ENCODE measurements at places on chromosomes 6 and 20.

- no peak for DNase-seq
These were observed 91.0 kb upstream of the ESR1 start for GRCh38 chr6:151716526-151716932.

GRCh38 chr20:62879275-62880146 lies 17.9 kb upstream of the TCFL5 start:
- no peak for DNase-seq

GRCh38 chr20:44956410-44956809 lies 3.8 kb downstream of the TOMM34 start:
- DNase-seq = no peak

- DNase-seq = no peak
These were observed 29.7 kb upstream of the NHSL1 start for GRCh38 chr6:138528956-138529355.

- DNase-seq = no peak
These were observed 41.7 kb downstream of the TMEM242 start for GRCh38 chr6:157281570-157281969.

DNA sequence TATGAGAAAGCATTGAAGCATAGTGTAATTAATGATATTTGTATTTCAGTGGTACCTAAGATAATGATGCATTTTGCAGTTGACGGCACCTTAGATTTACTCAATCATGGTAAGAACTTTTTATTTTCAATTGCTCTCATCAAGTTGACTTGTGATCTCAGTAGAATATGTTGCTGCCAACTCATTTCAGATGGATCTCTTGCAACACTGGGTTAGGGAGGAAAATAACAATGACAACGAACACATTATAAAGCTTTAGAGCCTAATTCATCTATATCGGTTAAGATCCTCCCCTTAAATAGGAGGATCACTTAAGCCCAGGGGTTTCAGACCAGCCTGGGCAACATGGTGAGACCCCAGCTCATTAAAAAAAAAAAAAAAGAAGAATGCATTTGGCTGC lies 18.0 kb upstream of the TBC1D22B start:
- no peak for DNase-seq

- no peak for DNase-seq
These were observed 43.1 kb upstream of the HECA start for GRCh38 chr6:139091826-139092225.

DNA sequence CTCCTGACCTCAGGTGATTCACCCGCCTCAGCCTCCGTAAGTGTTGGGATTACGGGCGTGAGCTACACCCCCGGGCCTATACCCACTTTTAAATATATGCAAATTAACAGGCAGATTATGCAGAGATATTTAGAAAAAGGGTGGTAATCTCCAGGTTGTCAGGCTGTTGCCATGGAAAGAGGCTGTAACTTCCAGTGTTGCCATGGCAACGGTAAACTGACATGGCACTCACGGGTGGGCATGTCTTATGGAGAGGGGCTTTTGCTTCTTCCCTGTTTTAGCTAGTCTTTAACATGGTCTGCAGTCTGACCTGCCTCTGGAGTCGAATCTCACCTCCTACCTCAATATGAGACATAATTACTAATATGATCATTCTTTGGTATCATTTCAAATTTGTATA lies 44.9 kb downstream of the ZNF334 start:
- DNase-seq = no peak

DNA sequence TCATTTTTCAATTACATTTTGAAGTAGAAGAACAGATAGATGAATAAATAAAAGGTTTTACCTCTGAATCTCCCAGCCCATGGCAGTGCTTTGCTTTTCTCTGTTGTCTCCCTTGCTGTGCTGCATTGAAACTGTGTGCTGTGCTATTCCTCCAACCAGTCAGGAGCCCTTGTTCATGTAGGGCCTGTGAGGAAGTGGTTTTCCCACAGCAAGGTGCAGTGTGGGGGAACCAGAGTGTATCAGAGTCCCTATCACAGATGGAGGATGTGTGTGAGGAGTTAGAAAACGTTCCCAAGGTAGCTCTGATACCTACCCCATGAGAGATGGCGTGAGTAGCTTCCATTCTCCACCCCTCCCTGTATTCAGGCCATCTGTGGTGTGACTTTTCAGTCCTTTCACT lies 72.8 kb upstream of the RALGAPA2 start:
- no peak for DNase-seq

DNA sequence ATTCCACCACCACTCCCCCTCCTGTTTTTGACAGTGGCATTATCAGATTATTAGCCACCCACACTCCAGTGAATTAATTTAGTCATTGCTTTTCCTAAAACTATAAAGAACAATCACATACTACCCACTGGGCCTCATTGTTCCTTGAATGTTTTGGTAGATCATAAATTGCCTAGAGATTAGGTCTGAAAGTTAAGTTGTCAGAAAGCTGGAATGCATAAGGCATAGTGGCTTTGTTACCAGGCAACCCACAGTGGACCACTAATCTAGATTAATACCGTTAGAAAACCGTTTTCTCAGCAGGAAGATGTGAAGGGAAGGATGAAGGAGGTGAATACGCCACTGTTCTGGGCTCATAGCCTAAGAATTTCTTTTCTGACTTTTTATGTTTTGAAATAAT lies 75.6 kb downstream of the SAMD3 start:
- DNase-seq = no peak

- no peak for DNase-seq
These were observed 10.2 kb upstream of the RIN2 start for GRCh38 chr20:19747903-19748302.
